HuH-7.5 (cell line): ENCODE measurements at places on chromosomes 2 and 18.

DNA sequence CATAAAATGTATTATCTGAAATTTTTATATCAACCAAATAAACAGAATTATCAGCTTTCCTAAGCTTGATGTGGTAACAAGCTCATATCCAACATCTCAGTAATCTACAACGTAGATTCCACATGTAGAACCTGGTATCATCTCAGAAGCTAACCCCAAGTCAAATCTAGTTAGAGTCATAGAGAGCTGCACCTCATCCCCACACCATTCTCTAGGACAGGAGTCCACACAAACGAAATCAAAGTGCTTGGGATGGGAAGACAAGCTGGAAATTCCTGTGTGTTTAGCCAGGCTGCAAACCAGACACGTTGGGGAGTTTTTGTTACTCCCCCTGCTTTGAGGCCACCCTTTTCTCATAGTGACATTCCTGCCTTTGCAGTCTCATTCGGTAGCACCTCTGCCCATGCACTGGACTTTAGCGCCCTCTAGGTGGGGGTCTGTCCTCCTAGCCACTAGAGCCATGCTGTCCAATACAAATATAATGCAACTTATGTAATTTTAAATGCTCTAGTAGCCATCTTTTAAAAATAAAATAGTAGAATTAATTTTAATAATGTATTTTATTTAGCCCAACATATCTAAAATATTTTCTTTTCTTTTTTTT, 28.1 kb upstream of the SATB2 start:
- no peak for DNase-seq

- no peak for DNase-seq
Observed at GRCh38 chr2:144215701-144216675, 303.9 kb downstream of the ZEB2 start.

DNA sequence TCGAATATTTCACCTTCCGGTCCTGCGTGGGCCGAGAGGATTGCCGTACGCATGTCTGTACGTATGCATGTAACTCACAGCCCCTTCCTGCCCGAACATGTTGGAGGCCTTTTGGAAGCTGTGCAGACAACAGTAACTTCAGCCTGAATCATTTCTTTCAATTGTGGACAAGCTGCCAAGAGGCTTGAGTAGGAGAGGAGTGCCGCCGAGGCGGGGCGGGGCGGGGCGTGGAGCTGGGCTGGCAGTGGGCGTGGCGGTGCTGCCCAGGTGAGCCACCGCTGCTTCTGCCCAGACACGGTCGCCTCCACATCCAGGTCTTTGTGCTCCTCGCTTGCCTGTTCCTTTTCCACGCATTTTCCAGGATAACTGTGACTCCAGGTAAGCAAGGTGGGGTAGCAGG, at the start of gene SERPINB5:
TSS of gene SERPINB5 (plus strand) at position 291 of the 400 bp plus-strand sequence. CDS start 7,471 bp downstream, outside the sequence.
- DNase-seq, result no peak

DNA sequence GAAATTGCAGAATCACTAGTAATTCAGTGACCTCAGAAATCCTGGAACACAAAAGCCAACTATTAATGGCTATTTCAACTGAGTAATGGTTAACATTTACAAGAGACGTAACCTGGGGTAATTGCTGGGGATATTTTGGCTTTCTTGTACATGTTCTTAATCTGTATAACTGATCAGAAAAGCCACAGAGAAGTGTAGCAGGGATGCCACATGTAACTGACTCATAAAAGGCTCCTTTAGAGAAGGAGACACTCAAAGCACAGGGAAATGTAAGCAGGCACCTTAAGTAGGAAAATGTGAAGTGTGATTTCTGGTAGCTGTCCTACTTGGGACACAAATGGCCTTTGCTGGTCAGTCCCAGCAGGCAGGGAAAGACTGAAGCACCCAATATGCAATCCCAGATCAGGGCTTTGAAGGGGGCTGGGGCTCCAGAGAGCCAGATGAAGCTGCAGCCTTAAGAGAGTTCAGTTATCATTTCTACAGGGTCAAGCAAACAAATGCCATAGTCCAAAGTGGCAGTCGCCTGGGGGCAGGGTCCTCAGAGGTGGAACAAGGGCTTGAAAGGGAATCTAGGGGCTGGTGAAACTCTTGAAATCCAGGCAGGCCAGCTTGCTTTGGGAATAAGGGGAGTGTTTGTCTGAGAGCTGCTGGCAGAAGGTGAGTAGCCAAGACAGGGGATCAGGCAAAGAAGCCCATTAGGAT, 7.2 kb upstream of the SPOPL start:
- DNase-seq, result no peak

- no peak for DNase-seq
Observed at GRCh38 chr2:55123851-55124269, 73.6 kb upstream of the RTN4 start.

- DNase-seq, result no peak
Observed at GRCh38 chr2:168184681-168185513, 62.5 kb downstream of the STK39 start.

DNA sequence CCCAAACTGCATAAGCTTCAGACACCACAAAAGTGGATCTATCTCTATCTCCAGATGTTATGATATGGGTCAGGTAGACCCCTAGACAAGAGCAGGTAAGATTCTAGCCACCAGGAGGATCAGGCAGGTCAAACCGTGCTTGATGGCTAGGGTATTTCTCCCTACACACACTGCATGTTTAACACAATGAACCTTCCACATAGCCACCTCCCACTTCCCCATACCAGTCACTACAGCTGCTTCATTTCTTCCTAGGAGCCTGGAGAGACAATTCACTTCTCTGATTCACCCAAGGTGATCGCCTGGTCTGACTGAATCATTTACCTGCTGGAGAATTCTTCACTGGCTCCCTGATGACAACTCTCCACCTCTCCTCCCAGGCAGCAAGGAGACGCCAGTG, 66.0 kb upstream of the MYCN start:
- no peak for DNase-seq

DNA sequence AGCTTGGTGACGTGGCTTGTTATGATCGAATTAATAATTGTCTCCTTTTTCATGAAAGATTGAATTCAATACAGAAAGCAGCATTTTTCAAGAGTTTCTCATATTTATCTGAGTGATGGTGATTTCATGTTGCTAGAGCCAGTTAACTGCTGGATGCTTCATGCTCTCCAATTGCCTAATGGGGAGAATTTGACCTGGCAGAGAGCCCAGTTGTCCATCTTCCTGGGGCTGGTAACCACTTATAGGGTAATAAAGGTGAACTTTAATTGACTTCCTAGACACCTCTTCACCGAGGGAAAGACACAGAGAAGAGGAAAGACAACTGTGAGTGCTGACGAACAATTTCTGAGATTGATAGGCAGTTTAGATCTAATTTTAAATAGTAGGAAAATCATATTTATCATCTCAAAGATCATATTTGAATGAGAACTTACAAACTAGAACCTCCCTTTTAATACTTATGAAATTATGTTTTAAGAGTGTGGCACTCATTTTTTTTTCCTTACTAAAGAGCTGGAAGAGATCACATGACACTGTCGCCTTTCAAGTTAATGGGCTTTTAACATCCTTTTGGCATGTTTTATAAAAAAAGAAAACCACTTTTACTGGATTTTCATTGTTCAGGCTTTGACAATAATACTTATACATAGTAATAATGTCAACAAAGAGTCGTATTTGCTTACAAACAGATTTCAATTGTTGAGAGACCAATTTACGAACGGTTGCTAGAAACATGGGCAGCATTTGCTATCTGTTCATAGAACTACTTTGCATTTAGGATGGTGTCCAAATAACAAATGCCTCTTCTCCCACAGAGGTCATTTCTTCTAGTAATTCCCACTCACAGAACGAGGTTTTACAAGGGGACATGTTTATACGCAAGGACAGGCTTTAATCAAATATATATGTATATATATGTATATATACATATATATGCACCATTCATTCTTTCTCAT, 153.3 kb downstream of the RAPGEF4 start:
- DNase-seq, result no peak

DNA sequence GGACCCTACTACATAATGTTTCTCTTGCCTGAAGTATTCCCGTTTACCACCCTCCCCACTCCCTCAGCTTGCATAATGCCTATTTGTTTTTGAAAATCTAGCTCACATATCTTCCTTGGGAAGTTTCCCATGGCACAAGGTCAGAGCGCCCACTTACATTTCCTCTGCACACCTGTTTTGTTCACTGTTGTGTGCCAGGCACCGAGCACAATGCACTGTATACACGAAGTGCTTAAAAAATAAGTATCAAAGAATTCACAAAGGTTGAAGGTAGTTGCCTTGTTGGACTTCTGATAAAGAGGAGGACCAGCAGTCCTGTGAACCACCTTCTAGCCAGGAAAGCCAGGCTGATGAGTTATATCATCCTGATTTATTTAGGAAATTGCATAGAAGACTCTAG, 16.8 kb upstream of the RHOB start:
- no peak for DNase-seq

DNA sequence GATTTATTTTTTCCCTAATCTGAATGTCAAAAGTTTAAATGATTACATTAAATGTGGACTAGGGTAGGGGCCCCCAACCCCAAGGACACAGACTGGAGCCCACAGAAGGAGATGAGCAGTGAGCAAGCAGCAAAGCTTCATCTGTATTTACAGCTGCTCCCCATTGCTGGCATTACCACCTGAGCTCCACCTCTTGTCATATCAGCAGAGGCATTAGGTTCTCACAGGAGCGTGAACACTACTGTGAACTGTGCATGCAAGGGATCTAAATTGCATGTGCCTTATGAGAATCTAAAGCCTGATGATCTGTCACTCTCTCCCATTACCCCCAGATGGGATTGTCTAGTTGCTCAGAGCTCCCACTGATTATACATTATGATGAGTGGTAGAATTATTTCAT, 3.8 kb downstream of the MOB1A start:
- DNase-seq, result no peak

- peak; percentile 84 for DNase-seq
Observed at GRCh38 chr2:100422320-100423055, 5.0 kb upstream of the CHST10 start.

GRCh38 chr2:51297488-51297887, 265.6 kb upstream of the NRXN1 start:
- no peak for DNase-seq

DNA sequence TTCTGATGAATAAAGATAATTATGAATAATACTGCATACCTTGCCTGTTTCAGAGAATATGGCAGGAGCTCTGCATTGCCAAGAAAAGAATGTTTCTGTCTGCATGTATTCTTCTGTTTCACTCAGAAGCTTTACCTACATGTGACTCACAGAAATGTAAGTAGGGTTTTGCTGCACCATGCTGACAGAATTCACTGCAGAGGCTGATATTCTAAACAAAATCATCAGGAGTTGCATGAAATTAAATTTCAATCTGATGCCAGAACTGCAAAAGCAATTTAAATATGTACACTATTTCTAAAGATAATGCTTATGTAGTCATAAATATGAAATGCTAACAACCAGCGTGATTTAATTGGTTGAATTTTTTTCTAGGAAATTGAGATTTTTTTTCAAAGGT, 332.8 kb upstream of the FSHR start:
- DNase-seq, result no peak

GRCh38 chr18:51726614-51727013, 529.1 kb upstream of the MEX3C start:
- DNase-seq, result no peak

- no peak for DNase-seq
Observed at GRCh38 chr2:43084699-43085091, 141.7 kb downstream of the ZFP36L2 start.

GRCh38 chr2:230619491-230619890, 93.2 kb upstream of the CAB39 start:
- DNase-seq, result no peak

- DNase-seq, result no peak
Observed at GRCh38 chr18:58856881-58857280, 7.8 kb upstream of the ZNF532 start.

GRCh38 chr2:33550206-33550605, 48.9 kb downstream of the FAM98A start:
- no peak for DNase-seq

- DNase-seq, result no peak
Observed at GRCh38 chr2:181779288-181780021, 99.1 kb upstream of the NEUROD1 start.

GRCh38 chr18:59570101-59570775, 127.0 kb downstream of the CCBE1 start:
- no peak for DNase-seq

GRCh38 chr2:140804700-140805260, 1326.0 kb downstream of the LRP1B start:
- DNase-seq, result no peak

DNA sequence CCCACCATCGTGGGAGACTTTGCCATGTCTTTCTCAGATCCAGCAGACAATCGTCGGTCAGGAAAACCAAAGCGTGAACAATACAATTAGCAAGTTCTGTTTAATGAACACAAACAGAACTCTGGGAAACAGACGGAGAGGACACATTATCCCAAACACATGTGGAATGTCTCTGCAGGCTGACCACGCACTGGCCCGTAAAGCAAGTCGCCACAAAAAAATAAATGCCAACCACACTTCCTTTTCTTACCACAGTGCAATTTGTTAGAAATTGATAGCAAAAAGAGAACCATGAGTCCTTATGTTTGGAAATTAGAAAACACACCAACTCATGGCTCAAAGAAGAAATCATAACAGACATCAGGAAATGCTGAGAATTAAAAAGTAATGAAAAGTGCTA, 210.9 kb downstream of the TWIST2 start:
- DNase-seq, result no peak

DNA sequence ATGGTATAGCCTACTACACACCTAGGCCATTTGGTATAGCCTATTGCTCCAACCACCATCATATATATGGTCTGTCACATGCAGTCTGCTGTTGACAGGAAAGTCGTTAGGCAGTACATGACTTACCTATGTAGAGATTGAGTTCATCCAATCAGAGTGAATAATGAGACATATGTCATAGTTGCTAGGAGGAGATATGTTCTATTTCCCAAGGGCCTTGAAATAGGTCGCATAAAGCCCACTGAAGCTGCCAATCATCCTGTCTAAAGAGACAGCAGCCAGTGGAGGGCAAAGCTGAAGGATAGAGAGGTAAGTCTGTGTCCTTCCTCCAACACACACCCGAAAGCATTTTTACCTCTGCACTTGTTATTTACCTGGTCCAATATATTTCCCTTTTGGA, 263.4 kb downstream of the PTPRM start:
- DNase-seq, result no peak

DNA sequence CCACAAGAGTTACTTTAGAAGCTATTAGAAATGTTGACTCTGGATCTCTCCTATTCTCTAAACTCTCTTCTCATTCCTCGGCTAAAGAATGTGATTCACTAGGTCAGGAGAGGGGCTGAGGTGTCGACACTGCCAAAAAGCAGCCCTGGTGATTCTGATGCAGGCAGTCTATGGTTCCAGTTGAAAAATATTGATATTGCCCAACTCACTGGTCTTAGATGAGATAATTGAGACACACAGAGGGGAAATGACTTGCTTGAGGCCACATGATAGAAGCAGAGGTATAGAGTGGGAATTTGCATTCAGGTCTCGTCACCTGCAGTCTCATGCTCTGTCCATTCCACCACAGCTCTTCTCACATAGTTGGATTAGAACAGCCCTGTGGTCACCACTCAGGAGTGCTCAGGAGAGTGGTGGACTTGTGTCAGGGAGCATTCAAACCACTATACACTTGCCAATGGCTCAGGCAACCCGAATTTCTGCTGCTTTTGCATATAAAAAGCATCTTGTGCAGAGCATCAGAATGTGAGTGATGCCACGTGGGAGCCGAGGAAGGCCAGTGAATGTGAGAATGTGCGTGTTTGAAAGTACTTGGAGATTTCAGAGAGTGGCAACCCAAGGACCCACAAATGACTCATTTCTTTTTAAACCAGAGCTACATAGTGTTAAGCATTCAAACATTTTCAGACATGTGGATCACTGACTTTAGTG, 65.1 kb upstream of the CTLA4 start:
- DNase-seq, result no peak

- peak; percentile 29 for DNase-seq
Observed at GRCh38 chr2:171086352-171087290, 74.1 kb downstream of the TLK1 start.
